Testis (tissue), 5 donors: ENCODE measurements at places on chromosomes 4 and X.
A peak's percentile ranks its signal among the peaks of the same experiment; 100 is the strongest.

- no peak for DNase-seq
These were observed 10.1 kb upstream of the BMP2K start for GRCh38 chr4:78766026-78766425.

GRCh38 chr4:166121897-166122296 lies 248.9 kb downstream of the TLL1 start:
- DNase-seq, result no peak

- DNase-seq, result no peak
These were observed 480.6 kb downstream of the KCTD8 start for GRCh38 chr4:43968011-43968410.

DNA sequence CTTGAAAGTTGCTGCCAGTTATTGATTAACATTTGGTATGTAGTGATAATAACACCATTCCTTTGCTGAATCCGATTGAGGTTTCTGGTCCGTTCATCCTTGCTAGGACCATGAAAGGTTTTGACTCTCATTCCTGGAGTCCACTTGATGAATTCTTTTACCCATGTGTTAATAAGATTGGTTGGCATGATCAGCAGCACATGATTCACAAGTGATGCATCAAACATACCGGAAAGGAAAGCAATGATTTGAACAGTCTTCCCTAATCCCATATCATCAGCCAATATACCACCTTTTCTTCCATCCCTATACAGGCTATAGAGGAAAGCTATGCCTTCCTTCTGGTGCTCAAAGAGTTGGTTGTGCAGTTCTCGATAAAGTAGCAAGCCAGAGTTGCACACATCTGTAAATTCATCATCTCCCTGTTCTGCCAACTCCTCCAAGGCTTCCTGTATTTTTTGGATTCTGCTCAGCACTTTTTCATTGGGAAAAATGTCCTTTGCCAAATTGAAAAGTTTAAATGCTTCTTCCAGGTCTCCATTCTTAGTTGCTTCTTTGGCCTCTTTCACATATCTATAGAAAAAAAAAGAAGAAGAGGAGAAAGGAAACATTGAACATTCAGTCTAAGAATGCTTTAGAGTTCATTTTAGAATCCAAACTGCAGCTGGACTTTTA lies 26.7 kb downstream of the PIN4 start:
- DNase-seq, result no peak

- DNase-seq, result no peak
These were observed 109.0 kb upstream of the MAMLD1 start for GRCh38 chrX:150253959-150254620.

- DNase-seq, result no peak
These were observed 183.6 kb upstream of the DKK2 start for GRCh38 chr4:107219681-107220080.

DNA sequence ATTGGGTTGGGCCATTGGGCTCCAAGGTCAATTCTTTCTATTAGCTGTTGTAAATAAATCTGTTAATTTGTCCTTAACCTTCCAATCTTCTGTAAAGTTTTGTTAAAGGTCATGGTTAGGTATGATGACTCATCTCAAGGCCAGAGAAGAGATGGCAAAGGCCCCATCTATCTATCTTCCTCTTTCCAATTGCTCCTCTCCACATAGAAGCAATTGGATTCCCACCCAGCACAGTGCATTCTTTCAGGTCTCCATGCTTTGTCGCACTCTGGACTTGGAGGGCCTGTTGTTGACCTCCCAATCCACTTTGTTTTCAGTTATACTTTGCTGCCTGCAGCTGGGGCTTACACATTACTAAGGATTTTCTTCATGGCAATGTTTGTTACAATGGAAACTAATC lies 118.5 kb downstream of the MFAP3L start:
- no peak for DNase-seq

GRCh38 chrX:38856670-38857265 lies 55.5 kb downstream of the MID1IP1 start:
- DNase-seq, result no peak

DNA sequence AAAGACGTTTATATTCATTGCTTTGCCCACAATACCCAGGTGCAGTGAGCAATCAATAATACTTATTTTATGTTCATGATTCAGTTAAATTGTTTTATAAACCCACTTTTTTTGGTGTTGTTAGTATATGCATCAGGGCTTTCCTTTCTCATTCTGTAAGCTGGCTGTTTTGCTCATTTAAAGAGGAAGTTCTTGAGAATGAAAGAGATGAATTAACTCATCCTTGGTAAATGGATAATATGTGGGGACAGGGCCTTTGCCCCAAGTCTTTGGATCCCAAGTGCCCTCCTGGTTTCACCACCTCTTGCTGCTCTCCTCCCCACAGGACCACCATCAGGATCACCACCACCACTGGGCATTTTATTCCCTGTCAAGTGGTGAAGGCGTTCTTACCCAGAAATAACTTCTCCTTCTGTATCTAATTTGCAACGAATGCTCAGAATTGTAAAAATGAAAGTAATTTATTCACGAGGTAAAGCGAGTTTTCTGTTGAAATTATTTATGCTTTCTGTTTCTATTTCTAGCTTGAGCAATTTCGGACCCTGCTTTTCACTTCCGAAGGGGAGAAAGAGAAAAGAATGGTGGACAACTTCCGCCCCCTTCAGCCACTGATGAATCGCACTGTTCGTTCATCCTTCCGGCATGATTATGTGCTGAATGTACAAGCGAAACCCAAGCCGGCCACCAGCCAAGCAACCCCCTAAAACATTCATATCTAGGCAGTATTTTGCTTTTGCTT lies 8.2 kb upstream of the ZRSR2 start:
- DNase-seq, result no peak

DNA sequence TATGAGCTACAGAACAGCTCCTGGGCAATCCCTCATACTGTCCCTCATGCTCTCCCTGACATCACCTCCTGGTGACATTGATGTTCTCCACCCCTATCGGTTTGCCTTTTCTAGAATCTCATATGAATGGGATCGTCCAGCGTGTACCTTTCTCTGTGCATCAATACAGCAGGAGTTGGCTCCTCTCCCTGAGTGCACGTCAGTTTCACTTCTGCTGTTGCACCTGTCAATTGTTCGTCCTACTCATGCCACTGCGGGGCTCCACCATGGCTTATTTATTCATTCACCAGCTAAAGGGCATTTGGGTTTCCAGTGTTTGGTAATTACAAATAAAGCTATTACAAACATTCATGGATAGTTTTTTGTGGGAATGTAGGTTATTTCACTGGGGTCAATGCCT lies 269.1 kb upstream of the ZFP42 start:
- DNase-seq, result no peak

- no peak for DNase-seq
These were observed 58.4 kb upstream of the STS start for GRCh38 chrX:7088968-7089615.

DNA sequence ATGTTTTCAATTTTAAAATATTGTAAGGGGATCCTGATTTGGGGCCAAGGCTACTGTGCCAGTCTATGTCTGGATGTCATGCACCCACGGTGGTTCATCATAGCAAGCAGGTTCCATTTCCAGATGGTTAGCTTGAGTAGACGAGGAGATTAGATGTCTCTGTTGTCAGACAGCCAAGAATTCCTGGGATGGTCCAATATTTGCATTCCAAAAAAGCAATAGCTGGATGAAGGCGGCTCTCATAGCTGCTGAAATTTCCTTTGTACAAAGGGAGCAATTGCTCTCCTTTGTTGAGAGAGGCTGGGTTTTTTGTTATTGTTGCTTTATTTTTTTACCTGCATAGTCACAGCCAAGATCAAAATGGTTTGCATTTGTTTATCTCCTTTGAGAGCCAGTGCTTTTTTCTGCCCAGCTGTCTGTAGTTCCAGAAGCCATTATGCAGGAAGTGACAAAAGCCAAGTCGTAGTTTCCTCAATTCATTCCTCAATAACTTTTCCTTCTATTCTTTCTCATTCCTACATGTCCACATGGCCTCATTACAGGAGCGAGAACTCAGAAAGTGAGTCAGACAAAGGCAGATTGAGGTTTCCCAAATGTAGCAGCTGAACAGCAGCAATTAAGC lies 107.9 kb downstream of the MMRN1 start:
- no peak for DNase-seq

GRCh38 chrX:85516131-85516530 lies 136.7 kb upstream of the POF1B start:
- no peak for DNase-seq

GRCh38 chrX:2521092-2521926 lies 20.5 kb upstream of the DHRSX start:
- no peak for DNase-seq

GRCh38 chrX:148804579-148805355 lies 304.4 kb downstream of the AFF2 start:
- DNase-seq, result no peak

DNA sequence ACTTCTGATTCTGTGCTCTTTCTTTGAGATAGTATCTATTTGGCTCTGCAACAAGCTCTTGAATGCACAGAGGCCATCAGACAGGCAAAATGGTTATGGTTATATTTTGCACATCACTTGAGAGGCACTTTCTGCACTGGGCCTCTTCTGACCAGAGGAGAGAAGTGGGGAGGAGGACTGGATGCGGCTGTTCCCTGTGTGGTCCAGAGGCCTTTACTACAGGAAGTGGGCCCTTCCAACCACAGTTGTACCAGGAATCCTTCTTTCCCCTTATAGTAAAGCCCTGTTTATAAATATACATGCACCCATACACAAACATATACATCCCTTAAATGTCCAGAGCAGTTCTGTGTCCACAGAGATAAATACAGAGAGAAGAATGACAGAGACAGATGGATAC lies 182.7 kb upstream of the HHIP start:
- DNase-seq, result no peak

- peak; percentile 30 for DNase-seq
These were observed 7.5 kb upstream of the BCOR start for GRCh38 chrX:40104985-40105834.

GRCh38 chr4:186829097-186829496 lies 105.4 kb upstream of the FAT1 start:
- no peak for DNase-seq

- DNase-seq, result no peak
These were observed 53.4 kb downstream of the IRF2 start for GRCh38 chr4:184420881-184421416.

GRCh38 chr4:15938640-15939039 lies at the start of gene FGFBP1:
Gene FGFBP1, minus strand, starts transcription at chr4:15938740. Its CDS starts 2,108 bp downstream, at chr4:15936632.
- no peak for DNase-seq

GRCh38 chrX:43835559-43835958 lies 46.7 kb downstream of the MAOB start:
- no peak for DNase-seq

GRCh38 chr4:153234885-153235284 lies 30.6 kb downstream of the TRIM2 start:
- DNase-seq, result no peak

DNA sequence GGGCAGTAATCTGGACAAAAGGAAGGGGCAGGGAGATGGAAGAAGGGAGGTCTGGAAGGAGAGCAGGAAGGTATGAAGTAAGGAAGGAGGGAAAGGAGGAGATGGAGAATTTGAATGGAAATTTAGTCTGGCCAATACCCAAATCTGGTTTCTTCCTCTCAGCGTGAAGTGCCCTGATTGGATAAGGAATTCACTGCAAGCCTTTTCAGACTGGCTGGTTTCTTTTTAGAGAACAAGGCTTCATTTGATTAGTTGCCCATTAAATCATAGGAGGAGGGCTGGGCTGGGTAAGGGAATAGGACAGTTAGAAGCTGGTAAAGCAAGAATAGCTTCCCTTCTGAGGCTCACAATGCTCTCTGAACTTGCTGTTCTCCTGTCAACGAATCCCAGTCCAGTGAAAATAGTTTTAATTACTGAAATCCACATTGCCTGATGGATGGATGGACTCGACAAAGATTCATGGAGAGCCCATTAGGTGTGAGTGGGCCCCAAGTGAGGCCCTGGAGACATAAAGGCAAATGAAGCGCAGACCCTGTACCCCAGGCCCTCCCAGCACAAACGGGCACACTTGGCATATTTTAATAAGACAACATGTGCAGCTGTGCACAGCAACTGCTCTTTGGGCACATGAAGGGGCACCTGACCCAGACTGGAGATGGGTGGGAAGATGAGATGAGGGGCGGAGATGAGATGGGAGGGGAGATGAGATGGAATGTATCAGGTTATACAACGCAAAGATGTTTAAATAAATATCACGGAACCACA lies 347.1 kb upstream of the GATB start:
- DNase-seq, result no peak

DNA sequence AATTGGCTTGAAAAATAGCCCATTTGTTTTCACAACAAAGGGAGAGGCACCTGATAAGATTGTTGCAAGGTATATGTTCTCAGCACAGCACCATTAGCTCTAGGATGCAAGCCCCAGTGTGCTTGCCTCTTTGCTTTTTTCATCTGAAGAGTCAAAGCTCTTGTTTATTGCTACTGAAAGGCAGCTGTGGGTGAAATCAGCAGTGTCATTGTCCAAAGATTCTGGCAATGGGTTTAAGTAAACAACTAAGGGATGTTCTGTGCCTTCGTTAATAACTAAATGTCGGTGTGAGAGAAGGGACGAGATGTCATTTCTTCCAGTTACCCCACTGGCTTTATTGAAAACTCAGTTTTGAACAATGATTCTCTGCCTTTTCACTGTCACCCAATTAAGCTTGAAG lies 567.7 kb downstream of the KCNIP4 start:
- DNase-seq, result no peak

DNA sequence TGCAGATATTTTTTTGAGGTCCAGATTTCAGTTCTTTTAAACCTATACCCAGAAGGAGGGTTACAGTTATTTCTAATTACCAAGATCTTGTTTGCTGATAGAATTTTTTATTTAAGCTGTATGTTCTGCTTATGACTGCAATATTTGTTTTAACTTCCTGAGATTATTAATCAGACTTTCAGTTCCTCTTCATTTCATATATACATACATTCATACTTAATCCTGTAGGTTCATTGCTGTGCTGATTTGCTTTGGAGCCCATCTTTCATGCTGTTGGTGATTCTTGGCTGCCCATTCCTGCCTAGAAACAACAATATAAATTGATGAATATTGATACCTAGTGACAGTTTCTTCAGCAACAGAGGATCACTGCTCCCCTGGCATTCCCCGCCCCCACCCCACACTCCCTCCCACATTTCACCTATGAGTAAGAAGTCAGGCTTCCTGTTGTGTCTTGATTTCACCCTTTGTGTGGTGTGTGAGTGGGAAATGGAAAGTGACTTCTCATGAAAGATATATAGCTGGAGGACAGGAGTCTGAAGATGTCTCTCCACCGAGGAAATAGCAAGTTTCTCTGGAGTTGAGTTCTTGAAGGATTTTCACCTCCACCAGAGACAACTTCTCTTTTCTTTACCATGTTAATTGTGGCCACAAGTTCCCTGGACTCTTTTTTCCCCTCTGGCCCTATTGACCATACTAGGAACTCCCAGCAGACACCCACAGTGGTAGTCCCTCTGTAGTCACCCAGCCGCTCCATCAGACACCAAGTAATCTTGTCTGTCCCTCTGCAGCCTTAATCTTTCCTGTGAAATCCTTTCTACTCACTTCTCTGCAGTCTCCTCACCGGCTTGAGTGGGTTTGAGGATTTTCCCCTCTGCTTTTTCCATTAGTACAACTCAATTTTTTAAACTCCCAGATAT lies 118.4 kb downstream of the ASB9 start:
- DNase-seq, result no peak
